Stimulated activated CD8-positive, alpha-beta memory T cell treated with anti-CD3 and anti-CD28 coated beads, Interleukin-2, amount 100 ng/mL, for 1 hour (primary cell): ENCODE measurements at places on chromosomes 3 and 15.
A peak's percentile ranks its signal among the peaks of the same experiment; 100 is the strongest.

- DNase-seq: no peak
These were observed 132.1 kb upstream of the SATB1 start for GRCh38 chr3:18557216-18557615.

- no peak for DNase-seq
These were observed 255.3 kb upstream of the LRTM1 start for GRCh38 chr3:55183201-55183600.

DNA sequence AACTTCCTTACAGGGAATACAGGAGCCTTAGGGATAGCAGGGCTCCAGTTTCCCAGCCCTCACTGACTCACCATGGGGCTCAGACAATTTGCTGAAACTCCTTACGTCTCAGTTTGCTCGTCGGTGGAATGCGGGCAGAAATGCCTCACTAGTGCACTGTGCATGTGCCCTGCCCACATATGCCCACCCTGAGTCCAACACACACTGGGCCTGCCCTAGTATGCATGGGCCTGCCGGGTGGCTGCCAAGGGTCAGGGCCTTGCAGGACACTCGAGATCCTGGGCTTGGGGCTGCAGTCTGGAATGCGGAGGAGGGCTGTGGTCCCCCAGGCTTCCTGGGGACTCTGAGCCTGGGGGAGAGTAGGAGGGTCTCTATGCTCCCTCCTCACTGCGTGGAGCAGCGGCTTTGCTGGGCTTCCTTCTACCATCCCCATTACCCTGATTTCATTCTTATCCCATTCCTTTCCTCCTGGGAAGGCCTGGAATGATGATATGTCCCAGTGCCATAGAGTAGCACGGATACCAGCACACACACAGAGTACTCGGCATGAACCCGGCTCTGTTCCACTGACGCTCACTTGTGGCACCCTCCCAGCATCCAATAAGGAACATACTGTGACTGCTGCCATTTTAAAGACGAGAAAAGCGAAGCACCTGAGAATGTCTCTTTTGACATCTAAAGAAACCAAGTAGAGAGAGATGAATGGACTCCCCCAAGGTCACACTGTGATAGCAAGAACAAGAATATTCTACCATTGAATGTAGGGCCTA, 124.2 kb downstream of the ASB7 start:
- no peak for DNase-seq

DNA sequence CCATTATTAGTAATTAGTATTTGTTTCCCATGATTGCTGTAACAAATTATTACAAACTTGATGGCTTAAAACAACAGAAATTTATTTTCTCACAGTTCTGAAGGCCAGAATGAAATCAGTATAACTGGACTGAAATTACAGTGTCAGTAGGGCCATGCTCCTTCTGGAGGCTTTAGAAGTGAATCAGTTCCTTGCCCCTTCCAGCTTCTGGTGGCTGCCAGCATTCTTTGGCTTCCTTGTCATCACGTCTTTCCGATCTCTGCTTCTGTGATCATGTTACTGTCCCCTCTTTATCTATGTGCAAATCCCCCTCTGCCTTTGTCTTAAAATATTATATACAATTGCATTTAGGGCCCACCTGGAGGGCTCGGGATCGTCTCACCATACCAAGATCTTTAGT, 92.0 kb downstream of the FOXB1 start:
- DNase-seq: no peak

- no peak for DNase-seq
These were observed 6.3 kb downstream of the PIGZ start for GRCh38 chr3:196962108-196962929.

DNA sequence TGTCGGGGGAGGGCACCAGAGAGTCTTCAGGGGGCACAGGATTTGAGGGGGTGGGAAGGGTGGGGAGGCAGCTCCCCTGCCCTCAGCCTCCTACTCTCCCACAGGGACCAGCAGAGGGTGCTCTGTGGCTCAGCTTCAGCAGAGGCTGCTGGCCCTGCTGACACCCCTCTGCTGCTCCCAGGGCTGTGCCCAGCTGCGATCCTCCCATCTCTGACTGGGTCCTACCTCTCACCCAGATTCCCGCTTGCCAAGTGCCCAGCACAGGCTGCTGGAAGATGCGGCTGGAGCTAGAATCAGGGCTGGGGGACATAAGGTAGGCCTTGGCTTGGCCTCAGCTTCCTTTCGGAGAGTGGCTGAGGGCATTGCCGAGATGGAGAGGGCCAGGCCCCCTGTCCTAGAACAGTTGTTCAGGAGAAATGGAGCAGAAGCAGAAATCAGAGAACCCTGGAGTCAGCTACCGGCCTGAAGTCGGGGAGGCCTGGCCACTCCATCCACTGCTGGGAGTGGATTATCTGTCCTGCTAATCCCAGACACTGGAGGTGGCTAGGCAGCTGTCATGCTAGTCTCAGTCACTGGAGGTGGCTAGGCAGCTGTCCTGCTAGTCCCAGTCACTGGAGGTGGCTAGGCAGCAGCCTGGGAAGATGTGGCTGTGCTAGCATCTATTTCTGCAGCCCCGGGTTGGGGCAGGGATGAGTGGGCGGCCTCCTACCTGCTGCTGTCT, 3.9 kb downstream of the GRM2 start:
- DNase-seq: no peak

DNA sequence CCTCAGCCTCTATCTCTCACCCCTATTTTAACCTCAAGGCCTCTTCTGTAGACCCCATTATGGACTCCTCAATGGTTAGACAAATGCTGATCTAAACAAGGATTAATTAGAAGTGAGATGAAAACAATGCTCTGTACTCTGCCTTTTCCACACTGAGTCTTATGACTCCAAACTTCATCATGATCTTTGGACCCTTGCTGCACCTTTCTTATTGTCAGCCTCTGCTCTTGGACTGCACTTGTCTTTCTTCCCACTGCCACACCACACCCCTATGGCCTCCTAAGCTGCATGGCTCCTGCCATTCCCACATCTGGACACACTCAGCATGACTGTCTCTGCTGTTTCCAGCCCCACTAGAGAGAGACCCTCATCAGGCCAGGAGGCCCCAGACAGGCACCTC, 348.2 kb downstream of the RORA start:
- no peak for DNase-seq

DNA sequence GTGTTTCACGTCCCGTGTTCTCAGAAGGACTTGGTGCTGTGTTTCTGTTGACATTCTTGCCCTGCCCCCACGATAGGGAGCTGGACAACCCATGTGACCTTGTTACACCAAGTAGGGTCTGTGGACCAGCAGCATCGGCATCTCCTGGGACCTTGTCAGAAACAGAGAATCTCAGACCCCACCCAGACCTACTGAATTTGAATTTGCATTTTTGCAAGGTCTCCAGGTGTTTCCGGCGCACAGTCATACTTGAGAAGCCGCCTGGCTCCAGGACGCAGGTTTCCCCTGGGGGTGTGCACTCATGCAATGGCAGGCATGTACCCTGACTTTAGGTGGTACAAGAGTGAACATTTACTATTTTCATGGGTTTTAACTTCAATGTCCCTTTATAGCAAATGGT, 117.9 kb downstream of the TLE3 start:
- DNase-seq: no peak

- DNase-seq: no peak
These were observed 207.2 kb downstream of the EPHA3 start for GRCh38 chr3:89314454-89315098.

DNA sequence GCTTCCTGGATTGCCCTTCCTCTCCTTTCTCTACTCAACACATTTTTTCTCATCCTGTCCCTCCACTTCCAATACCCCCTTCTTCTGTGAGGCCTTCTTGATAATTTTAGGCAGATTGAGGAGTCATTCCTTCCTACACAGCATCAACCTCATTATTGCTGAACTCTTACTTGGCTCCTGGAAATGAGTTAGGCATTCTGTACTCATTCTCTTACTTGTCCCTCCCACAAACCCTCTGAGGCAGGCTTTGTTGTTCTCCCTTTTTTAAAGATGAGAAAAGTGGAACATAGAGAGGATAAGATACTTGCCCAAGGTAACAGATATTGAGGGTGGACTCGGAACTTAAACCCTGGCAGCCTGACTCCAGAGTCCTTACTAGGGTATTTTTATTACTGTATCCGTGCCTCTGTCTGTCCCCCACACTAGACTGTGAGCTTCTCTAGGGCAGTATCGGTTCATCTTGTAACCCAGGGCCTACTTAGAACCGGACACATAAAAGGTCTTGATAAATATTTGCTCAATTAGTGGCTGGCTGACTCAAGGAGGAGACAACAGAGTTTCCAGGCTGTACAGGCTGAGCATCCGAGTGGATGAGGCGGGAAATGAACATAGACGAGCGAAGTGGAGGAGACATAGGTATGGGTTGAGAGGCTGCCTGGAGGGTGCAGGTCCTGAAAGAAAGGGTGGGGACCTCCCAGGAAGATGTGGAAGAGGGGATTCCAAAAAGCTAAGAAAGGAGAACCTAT, 148.7 kb upstream of the ATP2B2 start:
- no peak for DNase-seq

DNA sequence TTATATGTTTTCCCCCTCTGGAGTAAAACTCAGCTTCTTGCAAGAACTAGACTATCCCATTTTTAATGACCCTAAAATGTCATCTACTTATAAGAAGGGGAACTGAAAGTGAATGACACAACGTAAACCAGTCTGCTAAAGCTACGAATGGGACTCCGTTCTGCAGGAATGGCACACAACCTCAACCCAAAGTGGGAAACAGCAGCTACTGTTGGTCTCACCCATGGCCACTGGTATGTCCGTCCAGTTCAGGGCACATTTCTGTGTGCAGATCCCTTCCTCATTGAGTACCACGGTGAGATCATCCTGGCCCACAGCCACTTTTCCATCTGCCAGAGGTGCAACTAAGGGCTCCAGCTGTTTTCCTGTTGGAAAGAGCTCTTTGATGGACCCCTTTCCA, 23.8 kb downstream of the VPS39 start:
- DNase-seq: no peak

DNA sequence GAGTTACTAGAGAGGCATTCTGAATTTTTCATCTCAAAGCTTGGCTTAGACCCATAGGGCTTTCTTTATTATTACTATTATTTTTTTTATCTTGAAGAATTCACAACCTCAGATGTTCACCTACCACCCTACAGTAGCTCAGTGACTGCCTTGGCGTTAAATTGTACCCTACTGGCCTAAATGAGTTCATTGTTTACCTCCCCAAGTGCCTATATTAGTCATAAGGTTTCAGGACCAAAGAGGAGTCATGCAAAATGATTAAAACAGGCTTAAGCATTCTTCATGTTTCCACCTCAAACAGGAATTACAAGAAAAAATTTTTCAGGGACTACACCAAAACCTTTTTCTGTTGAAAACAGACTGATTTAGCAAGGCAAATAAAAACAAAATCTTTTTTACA, 751.5 kb downstream of the SQOR start:
- DNase-seq: no peak

DNA sequence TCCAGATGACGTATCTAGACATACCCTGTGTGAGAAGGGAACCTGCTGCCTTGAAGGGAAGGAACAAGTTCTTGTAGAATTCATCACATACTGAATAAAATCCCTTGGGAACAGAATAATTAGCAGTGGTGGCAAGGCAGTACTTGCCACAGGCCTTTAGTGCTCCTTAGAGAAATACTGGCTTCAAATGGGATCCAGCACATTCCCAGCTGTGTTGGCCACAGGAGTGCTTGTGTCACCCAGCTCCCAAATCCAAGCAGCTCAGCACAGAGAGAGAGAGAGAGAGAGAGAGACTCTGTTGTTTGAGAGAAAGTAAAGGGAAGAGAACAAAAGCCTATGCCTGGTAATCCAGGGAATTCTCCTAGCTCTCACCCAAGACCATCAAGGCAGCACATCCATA, 969.0 kb upstream of the ALCAM start:
- no peak for DNase-seq

DNA sequence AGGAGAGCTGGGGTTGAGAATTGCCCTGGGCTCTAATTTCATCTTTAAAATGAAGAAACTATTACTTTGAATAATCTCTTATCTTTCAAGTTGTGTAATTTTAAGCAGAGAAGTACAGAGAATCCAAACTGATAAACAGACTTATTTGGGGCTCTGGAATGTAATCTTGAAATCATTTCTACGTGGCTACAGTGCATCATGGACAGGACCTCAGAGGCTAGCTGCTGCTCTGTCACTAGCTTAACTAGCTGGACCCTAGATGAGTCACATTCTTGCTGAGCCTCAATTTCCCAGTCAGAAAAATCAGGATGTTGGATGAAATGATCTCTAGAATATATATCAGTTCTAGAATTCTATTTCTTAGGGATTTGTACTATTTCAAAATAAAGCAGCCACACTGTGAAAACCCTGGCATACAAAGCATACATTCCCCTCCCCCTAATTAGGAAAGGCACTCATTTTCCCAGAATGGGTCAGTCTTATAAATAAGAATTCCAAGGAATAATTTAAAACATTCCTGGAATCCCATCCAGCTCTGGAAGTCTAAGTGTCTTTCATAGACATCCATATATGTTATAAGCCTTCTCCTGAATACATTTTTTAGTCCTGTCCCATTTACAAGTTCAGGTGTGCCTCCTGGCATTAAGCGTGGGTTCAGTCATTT, 47.2 kb downstream of the RASGRP1 start:
- no peak for DNase-seq

DNA sequence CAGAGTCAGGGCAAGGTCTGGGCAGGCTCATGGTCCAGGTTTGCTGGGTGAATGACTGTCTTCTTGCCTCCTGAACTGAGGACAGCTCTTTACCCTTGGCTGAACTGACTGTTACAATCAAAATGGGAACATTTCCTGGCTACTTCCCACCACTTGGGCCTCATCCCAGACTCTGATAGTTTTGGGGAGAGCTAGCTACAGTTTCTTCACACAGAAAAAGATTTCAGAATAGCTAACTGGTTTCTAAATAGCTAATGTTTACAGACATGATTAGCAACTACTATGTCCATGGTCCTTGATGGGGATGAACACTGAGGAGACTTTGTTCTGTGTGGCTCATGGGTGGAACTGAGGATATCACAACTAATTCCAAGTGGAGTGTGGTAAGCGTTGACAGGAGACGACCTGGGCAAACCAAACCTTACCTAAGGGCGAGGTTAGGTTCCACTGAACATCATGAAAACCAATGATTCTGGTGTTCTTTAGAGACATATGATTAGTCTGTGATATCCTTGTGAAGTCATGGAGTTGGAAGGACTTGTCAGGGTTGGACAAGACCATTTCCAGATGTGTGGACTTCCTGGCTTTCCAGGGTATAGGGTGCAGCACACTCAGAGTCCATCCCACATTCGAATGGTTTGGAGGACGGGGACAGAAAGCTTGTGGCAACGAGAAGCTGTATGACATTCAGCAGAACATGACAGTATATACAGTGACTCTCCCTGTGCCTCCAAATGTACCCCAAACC, 7.3 kb downstream of the ALPK3 start:
- DNase-seq: no peak

- no peak for DNase-seq
These were observed 33.5 kb upstream of the PTPN23 start for GRCh38 chr3:47347217-47347801.

GRCh38 chr15:93047621-93048425, 41.2 kb downstream of the RGMA start:
- peak; percentile 17 for DNase-seq
